ENCODE measurements at places on chromosomes 5 and 9.

- no peak for DNase-seq
These were observed 30.2 kb upstream of the HSPA9 start for GRCh38 chr5:138605254-138605972.

DNA sequence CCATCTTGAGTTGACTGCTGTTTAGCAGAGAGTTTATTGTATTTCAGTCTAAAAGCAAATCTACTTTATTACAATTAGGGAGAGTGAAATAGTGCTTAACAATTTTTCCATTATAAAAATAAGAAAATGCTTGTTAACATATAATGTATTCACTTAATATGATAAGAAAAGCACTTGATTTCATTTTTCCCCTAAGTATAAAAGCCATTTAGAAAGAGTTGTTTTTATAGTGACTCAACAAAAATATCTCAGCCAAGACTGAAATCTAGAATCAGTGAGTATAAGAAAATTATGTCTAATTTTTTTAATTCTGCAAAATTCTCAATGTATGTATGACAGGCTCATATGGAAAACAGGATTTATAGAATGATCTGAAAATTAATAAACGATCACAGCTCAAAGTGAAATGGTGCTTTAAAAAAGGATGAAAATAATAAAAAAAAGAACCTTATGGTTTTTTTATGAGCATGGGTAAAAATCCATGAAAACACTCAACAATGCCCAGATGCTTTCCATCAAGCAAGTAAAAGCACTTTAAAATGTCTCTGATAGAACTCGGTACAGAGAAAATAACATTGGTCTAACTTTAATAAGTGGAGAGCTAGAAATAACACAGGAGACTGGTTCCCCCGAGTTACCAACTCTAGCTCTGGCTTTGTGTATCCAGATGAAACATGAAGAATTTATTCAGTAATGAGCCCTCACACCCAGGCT lies 1057.8 kb upstream of the WWC1 start:
- no peak for DNase-seq

DNA sequence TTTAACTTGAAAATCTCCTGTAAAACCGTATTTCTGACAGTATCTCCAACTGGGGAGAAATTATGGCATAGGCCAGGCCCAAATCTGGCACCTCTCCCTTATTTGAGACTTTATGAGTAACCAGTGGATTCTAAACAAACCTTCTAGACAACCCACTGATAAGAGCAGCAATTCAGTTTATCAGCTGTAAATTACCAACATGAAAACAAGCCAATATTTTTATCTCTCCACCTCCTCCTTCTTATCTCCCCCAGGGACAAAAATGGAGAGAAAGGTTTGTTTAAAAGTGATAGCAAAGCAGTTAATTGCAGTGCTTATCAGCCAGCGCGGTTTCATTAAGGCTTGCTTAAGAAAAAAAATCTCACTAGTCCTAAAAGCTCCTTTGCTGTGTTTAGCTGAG lies 53.8 kb downstream of the KCNV2 start:
- DNase-seq = no peak

DNA sequence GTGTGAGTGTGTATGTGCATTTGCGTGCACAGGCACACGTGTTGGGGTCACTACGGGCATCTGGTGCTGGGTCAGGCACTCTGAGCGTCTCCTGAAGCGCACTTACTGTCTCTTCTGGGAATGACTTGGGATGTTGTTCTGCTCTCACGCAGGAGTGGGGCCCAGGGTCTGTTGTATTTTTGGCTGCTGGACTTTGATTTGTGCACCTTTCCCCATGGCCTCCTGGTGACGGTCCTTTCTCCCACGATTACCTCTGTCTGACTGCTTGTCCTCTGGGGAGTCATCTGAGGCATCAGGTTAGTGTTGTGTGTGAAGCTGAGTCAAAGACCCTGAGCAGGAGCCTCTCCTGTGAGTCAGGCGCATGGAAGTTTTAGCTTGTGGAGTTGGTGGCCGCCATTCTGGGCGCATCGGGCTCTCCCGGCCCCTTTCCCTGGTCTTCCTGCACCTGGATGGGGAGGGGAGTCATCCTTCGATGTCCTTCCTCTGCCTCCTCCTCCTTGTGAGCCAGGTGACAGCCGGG lies 62.1 kb downstream of the RXRA start:
- DNase-seq = peak; percentile 30

- no peak for DNase-seq
These were observed 86.9 kb downstream of the CYFIP2 start for GRCh38 chr5:157352756-157353340.

DNA sequence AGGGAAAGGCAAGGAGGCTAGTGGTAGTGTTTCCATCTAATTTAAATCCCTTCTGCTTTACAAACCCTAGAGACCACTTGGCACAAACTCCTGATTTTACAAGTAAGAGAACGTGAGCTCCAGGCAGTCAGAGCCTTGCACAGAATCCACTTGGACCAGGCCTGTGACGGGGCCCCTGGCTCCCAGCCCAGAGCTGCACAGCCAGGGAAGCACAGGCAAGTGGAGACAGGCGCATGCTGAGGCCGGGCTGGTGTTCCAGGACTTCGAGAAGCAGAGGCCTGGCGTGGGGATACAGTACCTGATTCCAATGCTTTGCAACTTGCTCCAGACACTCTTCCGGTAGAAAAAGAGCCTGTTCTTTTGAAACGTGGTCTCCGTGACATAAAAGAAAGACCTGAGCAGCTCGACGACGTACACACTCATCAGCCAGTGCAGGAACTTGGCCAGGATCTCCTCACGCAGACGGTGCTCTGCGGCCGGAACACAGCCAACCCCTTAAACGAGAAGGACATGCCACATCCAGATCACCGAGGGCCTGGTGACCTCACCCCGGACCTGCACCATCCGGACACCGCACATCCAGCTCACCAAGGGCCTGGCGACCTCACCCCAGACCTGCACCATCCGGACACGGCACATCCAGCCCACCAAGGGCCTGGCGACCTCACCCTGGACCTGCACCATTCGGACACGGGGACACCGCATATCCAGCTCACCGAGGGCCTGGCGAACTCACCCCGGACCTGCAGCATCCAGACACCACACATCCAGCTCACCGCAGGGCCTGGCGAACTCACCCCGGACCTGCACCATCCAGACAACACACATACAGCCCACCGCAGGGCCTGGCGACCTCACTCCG lies 12.5 kb downstream of the TERT start:
- no peak for DNase-seq

DNA sequence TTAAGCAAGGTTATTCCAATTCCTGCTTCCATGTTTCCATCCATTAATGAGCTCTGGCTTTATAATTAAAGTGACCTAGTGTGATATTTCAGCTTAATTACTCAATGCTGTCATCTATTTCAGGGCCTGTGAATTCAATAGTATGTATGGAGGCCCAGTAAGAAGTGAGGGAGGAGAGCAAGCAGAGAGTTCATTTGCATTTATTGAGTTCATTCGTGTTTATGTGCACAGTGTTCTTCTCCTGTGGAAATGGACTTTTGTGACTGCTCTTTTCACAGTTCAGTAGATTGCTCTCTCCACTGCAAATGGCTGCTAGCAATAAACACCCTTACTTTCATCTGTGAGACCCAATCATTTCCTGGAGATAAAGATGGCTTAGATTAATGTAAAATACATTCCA lies 130.9 kb downstream of the CEMIP2 start:
- no peak for DNase-seq

DNA sequence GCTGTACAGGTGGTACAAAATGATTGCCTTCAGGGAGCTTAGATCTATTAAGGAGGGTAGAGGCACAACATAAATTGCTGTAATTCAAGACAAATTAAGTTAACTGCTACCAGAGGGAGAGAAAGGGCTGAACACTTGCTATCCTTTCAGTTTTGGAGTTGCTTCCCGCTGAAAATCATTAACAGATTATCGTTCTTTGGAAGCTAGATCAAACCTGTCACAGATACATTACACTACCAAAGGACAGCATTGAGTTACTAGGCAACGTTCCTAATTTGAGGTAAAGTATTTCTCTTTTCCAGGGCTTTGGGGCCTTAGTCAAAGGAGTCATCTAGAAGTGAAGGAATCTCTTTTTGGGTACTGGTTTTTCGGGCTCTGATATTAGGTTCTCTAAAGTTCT lies 84.7 kb upstream of the DHFR start:
- DNase-seq = no peak

DNA sequence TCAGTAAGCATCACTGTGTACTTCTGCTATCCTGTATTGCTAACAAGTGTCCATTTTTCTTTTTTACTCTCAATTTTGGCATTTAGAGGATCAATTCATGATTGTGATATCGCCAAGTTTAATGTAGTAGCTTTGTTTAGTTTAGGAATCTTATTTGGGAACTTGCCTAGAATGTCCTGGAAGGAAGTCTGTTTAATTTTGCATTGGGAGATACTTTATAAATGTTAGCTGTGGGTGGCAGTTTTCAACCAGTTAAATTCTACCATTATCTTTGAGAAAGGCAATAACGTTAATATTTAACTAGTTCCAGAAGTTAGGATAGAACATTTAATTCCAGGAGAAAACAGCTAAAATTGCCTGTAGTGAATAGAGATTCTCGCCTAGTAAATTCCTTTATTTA lies 78.6 kb downstream of the PBX3 start:
- DNase-seq = no peak

- no peak for DNase-seq
These were observed 183.7 kb downstream of the TLR4 start for GRCh38 chr9:117887941-117888340.

DNA sequence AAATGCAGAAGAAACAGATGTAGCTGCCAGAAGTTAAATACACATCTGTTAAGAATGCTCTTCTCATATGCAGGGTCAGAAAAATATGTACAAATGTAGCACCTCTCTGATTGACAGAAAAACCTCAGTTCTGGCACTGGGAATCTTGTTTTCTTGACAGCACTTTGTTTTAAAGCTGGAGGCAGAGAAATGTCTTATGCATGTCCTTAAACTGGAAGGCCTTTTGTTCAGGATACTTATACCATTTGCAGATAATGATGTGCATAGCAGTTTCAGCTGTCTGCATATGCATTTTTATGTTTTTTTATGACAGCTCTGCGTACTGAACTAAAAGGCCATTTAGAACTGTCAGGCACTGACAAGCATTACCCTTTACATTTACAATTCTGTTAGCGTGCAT lies 567.9 kb downstream of the EBF1 start:
- peak; percentile 15 for DNase-seq

GRCh38 chr9:79946712-79947111 lies 374.9 kb downstream of the TLE4 start:
- DNase-seq = no peak

DNA sequence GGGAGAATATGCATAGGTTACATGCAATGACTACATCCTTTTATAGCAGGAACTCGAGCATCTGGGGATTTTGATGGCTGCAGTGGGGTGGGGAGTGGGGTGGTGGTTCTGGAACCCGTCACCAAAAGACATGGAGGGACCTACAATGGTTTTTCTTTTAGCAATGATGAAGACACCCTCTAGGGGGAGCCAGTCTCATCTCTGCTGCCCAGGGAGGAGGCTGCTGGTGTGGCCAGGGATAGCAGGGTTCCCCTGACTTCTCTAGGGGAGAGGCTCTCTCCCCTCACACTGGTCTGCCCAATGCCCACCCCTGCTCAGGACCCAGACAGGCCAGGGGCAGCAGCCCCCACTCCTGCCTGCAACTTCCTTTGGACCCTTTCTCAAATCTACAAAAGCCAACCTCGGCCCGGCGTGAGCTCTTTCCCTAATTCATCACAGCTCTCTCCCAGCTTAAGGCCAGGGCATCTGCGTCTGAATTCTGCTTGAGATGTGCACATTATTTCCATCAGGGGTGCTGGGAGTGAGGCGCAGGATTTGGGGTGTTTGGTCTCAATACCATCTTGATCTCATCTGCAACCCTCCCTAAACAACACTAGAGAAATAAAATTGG lies 73.6 kb upstream of the RETREG1 start:
- peak; percentile 49 for DNase-seq
